EL (cell line): ENCODE measurements at places on chromosomes 1 and 21.
A peak's percentile ranks its signal among the peaks of the same experiment; 100 is the strongest.

DNA sequence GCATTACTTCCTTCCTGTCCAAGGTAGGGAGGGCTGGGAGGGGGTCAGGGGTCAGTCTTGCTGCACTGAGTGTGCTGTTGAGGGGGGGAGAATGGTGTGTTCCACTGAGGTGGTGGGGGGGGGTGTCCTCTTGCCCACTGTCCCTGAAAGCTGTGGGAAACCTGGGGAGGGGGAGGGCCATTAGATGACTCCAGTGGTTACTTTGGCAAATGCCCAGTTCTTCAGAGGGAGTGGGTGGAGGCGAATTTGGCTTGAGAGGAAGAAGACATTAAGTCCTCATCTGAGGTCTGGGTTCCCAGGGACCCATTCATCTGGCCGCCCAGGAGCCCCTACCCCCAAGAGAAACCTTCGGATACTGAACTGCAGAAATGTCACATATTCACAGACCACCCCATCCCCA is 36.2 kb downstream of the MEF2D start:
- DNase-seq: no peak

DNA sequence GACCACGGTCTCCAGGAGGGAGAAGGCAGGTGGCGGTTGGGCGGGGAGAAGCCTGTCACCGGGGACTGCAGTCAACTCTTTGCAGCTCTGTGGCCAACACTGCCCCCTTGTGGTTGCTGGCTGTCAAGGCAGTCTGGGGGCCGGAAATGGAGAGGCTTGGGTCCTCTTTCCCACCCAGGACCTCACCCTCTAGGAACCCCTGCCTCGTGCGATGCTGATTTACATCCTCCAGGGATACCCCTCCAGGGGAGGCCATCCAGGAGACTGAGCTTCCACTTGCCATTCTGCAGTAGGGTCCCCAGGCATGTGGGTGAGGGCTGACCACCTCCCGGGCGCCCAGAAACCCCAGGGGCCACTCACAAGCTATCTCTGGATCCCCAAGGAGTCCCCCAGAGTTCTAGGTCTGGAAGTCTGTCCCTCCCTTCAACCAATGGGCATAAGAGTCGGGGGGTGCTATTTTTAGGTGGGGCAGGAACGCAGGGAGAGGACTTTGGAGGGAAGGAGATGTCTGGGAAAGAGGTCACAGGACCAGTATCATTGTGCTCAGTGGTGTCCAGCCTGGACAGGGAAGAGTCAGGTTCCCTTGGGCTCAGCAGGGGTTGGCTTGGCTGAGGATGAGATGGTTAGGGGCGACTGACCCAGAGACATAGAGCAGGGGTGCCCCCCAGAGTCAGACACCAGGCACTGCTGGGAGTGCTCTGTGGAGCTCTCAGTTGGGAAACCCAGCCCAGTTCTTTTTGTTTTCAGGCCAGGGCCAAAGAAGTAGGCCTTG is 7.1 kb upstream of the GPR61 start:
- peak; percentile 86 for DNase-seq

GRCh38 chr21:36183144-36183795 is 26.6 kb downstream of the DOP1B start:
- peak; percentile 53 for DNase-seq

GRCh38 chr1:192474080-192474683 is 101.4 kb upstream of the RGS1 start:
- peak; percentile 41 for DNase-seq

DNA sequence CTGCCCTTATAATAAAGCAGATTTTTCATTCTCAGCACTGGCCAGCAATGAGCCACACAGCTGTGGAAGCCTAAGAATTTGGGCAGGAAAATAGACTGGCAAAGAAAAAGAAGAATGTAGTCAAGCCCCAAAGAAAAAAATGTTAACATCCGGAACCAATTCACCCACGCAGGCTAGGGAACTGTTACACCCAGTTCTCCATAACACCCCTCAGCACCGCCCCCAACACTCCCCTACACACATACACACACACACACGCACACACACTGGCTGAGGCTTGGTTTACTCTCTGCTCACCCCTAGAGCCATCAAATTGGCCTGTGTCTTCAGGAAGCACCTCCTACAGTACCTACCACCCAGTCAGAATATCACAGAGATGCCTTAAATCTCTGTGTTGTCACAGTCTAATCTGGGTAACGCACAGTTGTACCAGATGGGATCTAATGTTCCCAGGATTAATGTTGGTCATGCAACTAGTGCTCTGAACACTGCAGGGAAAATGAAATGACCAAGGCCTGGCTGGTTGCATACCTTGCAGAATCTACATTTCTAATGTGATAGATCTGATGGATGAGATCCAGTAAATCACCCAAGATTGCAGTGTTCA is 14.5 kb downstream of the TBX15 start:
- peak; percentile 47 for DNase-seq

- DNase-seq: no peak
These were observed 15.8 kb downstream of the CD2 start for GRCh38 chr1:116769994-116770393.

DNA sequence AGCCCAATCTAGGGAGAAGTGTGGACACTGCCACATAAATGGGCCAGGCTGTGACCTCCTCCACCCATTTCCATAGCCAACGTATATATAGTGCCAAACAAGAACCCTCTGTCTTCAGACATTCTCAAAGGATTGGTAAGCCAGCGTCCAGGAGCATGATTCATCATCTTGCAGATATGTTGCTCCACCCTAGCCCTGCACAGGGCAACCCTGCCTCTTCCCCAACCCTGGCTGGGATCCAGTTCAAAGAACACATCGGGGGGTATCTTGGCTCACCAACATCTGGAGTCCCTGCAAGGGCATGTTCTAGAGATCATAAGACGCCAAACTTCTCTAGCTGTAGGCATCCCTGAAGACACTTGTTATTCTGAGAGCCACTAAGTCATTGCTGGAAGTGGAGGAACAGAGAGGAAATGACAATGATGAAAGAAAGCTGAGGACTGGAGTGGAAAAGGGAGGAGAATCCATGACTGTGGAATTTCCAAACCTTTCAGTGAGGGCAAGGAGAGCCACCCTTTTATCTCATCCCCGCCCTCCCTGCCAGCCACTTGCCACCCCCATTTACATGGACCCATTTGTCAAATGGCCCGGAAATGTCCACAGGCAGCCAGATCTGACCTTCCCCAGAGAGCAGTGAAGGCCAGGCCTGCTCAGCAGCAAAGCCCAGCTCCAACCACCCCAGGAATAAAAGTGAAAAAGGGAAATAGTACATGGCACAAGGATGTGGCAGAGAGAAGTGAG is 144.1 kb upstream of the CTTNBP2NL start:
- DNase-seq: peak; percentile 75
